ENCODE measurements at places on chromosomes 5 and 9.

DNA sequence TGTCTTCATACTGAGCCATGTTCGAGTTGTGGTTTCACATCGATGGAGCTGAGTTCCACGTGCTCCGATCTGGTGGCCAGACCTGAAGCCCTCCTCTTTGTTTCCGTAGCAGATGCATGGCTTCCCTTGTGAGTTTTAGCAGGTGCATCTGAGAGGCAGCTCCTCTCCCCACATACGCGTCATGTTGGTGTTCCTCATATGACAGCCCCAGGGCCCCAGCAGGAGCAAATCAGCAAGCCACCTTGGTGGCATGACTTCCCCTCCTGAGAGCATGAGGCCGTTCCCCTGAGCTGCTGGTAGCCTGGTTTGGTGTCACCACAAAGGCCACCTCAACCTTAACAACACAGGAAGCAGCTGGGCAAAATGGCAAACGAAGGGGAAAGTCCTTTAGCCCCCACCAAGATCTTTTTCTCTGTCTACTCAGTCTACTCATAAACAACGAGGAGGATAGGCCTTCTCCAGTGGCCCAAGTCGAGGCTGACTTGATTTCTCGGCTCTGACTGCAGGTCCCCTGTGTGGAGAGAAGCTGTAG lies 5.9 kb downstream of the CYFIP2 start:
- DNase-seq = no peak

DNA sequence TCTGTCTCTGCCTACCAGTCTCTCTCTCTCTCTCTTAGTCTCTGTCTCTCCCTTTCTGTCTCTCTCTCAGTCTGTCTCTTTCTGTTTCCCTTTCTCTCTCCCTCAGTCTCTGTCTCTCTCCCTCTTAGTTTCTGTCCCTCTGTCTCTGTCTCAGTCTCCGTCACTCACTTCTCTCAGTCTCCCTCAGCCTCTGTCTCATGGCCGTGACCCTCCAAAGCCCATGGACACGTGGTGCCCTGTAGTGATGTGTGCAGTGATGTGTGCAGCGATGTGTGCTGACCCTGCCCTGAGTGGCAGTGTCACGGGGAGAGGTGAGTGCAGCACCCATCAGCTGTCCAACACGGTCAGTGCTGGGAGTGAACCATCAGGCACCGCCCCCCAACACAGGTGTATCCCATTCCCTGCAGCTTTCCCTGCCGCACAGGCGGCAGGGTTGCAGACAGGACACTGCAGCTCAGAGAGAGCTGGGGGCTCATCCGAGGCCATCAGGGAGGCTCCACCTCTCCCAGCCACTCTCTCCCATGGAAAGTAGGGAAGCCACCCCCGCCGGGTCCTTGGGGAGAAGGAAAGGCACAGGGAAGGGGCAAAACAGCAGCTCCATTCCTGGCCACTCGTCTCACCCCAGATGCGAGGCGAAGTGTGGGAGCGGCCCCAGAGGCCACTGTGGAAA lies 794 bp upstream of the LRRC14B start:
- DNase-seq = no peak

DNA sequence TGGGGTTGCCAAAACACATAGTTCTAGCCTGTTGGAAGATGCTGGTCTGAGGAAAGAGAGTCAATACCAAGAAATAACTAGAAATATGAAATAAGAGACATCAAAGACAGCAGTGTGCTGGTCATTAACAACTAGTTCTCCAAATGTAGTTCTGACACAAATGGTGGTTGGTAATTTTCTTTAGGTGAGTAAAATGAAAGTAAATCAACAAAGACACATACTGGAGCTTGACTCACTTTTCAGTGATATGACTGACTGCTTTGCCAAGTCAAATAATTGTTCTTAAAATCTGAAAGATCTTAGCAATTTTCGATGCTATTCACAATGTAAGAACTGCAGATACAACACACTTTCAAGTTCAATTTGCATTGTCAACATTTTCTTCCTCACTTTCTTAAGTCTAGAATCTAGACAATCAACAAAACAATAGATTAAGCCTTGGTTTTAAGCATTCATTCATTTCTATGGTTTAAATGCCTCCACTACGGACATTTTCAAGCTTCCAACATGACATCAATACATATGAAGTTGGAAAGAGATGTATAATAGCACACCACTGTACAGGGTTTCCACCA lies 166.8 kb upstream of the MAP3K1 start:
- no peak for DNase-seq

DNA sequence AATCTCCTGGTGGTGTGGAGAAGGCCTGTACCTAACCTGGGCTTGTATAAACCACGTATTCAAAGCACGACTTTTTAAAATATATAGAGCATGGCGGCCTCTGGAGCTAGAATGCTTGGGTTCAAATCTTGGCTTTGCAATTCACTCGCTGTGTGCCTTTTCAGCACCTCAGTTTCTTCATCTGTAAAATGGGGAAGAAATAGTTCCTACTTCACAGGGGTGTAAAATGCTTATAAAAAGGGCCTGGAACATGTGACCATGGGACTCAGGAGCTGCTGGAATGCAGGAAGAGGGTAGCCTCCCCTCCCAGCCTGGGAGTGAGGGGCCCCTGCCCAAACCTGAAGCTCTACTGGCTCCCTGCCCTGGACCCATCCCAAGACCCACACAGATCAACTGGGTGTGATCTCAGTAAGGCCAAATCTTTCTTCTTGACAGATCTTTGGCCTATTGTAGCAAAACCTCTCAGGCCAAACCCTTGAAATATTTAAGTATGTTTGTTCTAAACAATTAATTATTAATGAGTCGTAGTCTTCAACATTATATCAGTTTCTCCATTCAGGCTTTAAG lies 269.0 kb downstream of the ZSWIM6 start:
- DNase-seq = no peak
